Effector memory CD4-positive, alpha-beta T cell (primary cell): ENCODE measurements at places on chromosomes 1 and 21.

DNA sequence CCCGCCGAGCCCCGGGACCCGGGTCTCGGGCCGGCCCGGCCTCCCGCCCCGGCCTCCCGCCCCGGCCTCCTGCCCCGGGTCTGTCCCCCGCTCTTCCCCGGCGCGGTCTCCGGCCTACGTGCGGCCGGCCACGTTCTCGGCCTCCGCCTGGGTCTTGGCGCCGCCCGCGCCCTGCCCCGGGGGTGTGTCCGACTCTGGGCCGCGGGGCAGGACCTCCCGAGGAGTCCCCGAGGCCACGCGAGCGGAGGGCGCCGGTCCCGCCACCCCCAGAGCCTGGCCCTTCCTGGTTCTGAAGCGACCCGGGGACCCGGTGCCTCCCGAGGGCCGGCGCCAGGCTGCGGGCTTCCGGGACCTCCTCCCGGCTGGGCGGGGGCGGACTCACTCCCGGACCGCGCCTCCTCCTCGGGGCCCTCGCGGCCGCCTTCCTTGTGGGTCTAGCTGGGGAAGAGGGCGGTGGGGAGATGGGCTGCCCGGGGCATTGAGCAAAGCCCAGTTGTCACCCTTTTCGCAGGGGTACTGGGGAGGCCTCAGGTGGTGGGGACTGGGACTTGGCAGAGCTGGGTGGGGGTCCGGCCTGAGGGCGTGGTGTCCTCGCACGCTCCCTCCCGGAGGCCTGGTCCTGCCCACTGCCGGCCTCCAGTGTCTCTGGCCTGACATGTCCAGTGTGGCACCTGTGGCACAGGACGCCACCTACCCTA lies 558 bp downstream of the PFKL start:
- DNase-seq, result peak; percentile 39

DNA sequence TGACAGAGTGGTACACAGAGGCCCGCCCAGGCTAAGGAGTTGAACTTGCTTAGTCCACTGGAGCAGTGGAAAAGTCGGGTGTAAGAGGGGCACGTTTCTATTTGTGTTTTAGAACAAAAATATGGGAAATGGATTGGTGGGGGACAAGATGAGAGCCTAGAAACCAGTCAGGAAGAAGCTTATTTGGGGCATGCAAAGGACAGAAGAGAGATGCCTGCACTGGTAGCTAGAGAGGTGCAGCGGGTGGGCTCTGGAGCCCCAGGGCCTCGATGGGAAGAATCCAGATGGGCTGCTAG lies 1.2 kb upstream of the LIN9 start:
- no peak for DNase-seq

GRCh38 chr1:159778266-159778665 lies 2.5 kb upstream of the DUSP23 start:
- DNase-seq, result no peak

- no peak for DNase-seq
Observed at GRCh38 chr1:75165264-75165663, 31.1 kb downstream of the LHX8 start.

GRCh38 chr1:67863637-67864036 lies 30.4 kb upstream of the GNG12 start:
- DNase-seq, result no peak

DNA sequence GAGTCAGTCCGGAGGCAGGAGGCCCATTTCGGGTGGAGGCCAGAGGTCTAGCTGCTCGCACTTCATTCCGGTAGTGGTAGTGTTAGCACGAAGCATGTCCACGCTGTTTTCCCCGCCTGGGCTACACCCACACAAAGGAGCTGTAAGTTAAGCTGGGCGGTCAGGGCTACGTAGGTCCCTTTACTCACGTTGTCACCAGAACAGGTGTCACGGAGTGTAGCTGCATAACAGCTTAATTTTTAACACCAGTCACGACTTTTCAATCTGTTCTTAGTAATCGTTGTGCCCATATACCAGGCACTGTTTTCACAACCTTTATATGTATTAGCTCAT lies 15.6 kb downstream of the HLX start:
- no peak for DNase-seq

DNA sequence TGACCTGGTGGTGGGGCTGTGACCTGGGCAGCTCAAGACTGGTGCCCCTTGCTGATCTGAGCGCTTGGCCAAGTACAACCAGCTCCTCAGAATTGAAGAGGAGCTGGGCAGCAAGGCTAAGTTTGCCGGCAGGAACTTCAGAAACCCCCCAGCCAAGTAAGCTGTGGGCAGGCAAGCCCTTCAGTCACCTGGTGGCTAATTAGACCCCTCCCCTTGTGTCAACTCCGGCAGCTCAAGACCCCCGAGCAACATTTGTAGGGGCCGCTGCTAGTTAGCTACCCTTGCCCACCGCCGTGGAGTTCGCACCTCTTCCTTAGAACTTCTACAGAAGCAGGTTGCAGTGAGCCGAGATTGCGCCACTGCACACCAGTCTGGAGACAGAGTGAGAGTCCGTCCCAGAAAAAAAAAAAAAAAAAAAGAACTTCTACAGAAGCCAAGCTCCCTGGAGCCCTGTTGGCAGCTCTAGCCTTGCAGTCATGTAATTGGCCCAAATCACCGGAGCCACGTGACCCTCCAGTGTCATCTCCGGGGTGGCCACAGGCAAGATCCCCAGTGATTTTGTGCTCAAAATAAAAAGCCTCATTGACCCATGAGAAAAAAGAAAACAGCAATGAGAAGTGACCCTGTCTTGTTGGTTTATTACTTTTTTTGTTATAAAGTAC lies 39.3 kb upstream of the LGALS8 start:
- DNase-seq, result no peak

DNA sequence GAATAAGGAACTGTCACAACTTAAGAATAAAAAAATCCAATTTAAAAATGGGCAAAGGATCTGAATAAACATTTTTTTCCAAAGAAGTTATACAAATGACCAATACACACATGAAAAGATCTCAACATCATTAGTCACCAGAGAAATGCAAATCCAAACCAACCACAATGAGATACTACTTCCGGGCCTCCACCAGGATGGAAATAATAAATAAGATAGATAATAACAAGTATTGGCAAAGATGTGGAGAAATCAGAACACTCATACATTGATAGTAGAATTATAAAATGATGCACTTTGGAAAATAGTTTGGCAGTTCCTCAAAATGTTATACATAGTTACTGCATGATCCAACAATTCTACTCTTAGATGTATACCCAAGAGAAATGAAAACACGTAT lies 18.7 kb downstream of the ZSWIM5 start:
- DNase-seq, result no peak

- DNase-seq, result no peak
Observed at GRCh38 chr1:1853593-1854257, 37.2 kb downstream of the GNB1 start.

GRCh38 chr1:38076038-38076437 lies 29.4 kb upstream of the POU3F1 start:
- DNase-seq, result no peak

- no peak for DNase-seq
Observed at GRCh38 chr1:63024132-63024531, 240.2 kb downstream of the ATG4C start.

DNA sequence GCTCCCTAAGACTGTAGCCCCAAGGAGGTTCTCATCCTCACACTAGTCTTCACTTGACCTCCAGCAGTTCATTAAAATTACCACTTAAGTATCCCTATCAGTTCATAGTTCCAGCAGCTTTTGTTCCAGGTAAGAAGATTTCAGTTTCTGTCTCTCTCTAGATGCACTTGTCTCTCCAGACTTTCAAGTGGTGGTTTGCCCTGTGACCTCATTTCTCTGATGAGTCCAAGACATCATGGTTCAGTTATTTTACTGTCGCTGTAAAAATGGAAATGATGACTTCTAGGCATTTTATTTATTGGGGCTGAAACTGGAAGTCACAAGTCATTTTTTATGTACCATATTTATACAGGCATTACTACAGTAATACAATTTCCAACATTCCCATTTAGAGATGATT lies 17.9 kb upstream of the RGS18 start:
- DNase-seq, result no peak

- DNase-seq, result no peak
Observed at GRCh38 chr21:33444499-33444898, 35.3 kb downstream of the TMEM50B start.

DNA sequence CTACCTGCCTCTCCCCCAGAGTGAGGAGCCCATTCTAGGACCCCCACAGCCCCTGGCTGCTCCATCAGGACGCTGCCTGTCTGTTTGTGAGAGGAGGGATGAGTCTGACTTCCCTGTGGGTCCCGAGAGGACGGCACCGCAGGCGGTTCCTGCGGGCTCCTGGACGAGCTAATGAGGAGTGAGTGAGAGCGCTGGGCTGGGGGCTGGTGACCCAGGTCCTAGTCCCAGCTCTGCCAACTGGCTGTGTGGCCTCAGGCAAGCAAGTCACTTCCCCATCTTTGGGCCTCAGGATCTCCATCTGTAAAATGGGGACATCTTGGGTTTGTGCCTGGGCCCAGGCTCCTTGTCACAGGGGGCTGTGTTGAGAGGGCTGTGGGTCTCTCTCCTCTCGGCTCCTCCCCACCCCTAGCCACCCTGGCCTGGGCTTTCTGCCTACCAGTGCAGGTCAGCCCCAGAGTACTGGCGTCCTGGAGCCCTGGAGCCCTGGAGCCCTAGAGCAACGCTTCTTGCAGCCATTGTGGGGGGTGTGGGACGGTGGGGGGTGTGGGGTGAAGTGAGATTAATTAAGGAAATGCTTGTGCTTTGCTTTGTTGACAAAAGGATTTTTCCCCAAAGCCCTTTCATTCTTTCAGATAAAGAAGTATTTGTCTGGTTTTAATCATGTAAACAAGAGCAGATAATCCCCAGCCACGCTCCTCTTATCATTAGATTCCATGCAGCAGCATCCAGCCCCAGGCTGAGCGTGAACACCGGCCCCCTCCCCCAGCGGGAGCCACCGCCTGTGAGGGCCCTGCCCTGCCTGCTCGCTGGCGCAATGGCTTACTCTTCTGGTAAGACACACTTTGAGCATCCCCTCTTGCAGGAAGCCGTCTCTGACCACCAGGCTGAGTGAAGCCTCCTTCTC lies 26.8 kb downstream of the SLC1A7 start:
- DNase-seq, result no peak

DNA sequence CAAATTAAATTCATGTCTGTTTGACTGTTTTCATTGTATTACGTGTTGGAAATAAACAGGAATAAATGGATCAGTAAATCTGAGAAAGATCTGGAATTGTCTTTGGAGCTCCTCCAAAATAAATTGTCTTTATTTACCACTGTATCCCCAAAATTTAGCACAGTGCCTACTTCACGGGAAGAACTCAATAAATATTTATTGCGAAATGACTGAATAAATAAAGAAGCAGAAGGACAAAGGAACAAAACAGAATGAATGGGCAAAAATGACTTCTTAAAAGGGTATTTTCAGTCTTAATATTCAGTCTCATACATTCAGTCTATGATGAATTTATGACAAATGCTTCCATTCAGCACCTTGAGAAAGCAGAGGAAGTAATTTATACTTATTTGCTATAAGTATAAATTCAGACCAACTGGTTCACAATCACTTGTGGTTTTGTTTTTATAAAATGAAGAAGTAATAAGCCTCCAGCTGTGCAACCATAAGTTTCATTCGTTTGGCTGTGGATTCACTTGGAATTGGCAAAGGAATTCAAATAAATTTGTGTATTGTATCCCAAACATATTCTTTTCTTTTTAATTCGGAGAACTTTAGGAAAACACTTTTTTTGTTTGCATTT lies 19.2 kb upstream of the PRKAA2 start:
- no peak for DNase-seq

GRCh38 chr1:231628207-231628876 lies 1.8 kb downstream of the DISC1 start:
- no peak for DNase-seq

DNA sequence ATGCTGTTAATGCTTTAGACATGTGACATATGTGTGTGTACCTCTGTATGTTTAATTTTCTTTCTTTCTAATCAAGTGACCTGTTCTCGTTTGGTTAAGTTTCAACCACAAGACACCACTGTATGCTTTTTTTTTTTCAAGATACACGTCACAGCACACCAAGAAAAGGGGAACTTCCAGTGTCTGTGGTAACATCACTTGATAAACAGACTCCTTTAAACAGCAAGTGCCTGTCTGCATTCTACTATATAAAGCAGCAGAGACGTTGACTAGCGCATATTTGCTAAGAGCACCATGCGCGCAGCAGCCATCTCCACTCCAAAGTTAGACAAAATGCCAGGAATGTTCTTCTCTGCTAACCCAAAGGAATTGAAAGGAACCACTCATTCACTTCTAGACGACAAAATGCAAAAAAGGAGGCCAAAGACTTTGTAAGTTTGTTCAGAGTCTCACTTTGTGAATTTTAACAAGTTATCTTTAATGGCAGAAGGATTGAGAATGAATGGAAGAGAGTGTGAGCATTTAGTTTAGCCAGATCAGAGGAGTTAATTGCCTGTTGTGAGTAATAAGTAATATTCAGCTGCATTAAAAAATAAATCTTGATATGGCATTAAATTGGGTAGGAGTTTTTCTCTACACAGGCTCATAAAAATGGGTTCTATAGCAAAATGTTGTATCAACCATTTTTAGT lies at the start of gene RGS1:
Gene RGS1, plus strand, starts transcription at position 275 of the 691 bp plus-strand sequence. Its CDS starts 20 bp downstream, at position 295.
- DNase-seq, result peak; percentile 58

GRCh38 chr1:241841691-241842090 lies 6.3 kb upstream of the EXO1 start:
- no peak for DNase-seq

DNA sequence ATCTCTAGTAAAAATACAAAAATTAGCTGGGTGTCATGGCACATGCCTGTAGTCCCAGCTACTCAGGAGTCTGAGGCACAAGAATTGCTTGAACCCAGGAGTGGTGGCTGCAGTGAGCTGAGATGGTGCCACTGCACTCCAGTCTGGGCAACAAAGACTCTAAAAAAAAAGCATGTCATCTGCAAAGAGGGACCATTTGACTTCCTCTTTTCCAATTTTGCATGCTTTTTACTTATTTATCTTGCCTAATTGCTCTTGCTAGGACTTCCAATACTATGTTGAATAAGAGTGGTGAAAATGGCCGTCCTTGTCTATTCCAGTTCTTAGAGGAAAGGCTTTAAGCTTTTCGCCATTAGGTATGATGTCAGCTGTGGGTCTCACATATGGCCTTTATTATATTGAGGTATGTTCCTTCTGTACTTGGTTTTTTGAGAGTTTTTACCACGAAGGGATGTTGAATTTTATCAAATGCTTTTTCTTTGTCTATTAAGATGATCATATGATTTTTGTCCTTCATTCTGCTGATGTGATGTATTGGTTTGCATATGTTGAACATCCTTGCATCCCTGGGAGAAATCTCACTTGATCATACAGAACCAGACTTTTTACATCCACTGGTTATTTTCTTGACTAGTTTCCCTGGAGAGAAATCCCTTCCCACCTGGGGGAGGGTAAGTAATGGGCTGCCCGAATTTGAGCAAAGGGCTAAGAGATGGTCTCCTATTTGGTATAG lies 17.0 kb upstream of the RAP1GAP start:
- no peak for DNase-seq

DNA sequence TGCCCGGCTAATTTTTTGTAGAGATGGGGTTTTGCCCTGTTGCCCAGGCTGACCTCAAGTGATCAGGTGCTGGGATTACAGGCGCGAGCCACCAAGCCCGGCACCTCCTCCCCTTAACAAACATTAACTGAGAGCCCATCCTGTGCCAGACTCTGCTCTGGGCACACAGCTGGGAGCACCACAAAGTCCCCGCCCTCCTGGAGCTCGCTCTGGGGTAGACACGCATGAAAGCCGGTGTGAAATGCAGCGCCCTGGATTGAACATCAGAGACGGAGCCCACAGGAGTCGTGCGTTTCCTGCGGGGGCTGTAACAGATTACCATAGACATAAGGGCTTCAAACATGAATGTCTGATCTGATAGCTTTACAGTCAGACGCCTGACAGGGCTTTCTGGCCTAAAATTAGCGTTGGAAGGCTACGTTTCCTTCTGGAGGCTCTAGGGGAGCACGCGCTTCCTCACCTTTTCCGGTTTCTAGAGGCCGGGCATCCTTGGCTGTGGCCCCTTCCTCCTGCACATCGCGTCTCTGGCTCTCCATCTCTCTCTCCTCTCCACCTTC lies 14.3 kb downstream of the SLC27A3 start:
- no peak for DNase-seq
